ENCODE measurements at places on chromosomes 12 and 14.

GRCh38 chr12:124482901-124483799, 84.3 kb downstream of the NCOR2 start:
- DNase-seq = no peak

DNA sequence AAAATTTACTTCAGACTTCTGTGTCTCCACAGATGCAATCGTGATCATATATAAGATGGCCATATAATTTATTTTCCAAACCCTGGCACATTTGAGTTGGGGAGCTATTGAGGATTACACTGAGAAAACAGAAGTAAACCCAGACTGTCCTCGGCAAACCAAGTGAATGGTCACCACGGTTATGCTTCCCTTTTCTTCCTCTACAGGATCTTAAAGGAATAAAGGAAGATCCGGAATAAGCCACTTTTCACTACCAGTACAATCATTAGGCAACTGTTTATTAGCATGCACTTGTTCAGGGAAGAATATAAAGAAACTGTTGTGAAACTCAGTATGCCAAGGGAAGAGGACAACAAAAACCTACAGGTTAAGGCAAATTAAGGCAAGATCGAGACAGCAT, 27.6 kb downstream of the SBNO1 start:
- no peak for DNase-seq

DNA sequence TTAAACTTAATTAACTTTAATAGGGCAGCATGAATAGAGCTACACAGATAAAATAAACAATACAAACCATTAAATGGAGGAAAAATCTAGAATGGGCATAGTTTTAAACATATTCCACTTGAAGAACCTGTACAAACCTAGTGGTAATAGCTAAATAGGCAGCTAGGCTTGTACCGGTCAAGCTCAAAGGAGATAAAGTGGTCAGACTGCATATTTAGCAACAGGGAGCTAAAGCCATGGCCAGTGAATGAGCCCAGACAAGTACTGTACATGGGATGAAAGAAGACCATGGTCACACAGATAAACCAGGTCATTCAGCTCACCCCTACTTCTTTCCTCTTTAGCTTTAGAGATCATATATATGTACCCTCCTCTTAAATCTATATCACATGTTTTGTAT, 186.6 kb upstream of the KRR1 start:
- DNase-seq = no peak

- DNase-seq = no peak
Measured at GRCh38 chr14:94691660-94692034, 78.3 kb downstream of the GSC start.

Data from NCI-H2171 treated with DMSO at 0.1 percent for 48 hours (cell line).